ENCODE measurements at places on chromosomes 12 and 14.

GRCh38 chr14:55556929-55557623 lies 22.9 kb upstream of the KTN1 start:
- DNase-seq: peak; percentile 97

GRCh38 chr14:35242599-35243311 lies 49.4 kb upstream of the PSMA6 start:
- DNase-seq: no peak

DNA sequence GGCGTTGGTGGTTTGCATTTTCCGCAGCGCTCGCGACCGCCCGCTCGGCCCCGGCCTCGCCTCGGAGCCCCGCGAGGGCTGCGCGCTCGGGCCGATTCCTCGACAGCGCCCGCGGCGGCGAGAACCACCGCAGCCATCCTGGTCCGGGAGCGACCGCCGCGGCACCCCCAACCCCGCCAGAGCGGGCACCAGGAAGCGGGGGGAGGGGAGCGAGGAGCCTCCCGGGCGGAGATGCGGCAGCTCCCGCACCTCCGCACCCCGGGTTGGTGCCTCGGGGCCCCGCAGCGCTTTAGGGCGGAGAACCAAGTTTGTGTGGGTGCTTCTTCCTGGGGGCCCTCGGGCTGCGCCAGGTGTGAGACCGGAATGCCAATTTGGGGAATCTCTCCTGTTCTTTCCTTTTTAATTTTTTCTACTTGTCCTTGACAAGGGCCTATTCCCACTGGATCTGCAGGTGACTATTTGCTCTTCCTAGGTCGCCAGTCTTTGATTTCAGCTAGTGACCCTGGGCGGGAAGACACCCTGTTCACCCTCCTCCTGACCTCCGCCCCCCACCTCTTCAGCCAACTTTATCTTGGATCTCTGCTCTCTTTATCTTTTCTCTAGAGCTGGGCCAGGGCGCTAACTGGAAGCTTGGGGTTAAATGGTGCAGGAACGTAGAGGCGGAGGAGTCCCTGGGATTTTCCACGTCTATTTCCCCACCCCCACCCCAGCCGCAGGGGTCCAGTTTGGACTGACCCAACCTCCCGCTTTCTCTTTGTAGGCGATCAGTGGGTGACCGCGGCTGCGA lies at the start of gene SOCS2:
SOCS2 (plus strand) TSS at position 751 of the 787 bp plus-strand sequence. CDS start 223 bp downstream, outside the sequence.
- DNase-seq: peak; percentile 41

DNA sequence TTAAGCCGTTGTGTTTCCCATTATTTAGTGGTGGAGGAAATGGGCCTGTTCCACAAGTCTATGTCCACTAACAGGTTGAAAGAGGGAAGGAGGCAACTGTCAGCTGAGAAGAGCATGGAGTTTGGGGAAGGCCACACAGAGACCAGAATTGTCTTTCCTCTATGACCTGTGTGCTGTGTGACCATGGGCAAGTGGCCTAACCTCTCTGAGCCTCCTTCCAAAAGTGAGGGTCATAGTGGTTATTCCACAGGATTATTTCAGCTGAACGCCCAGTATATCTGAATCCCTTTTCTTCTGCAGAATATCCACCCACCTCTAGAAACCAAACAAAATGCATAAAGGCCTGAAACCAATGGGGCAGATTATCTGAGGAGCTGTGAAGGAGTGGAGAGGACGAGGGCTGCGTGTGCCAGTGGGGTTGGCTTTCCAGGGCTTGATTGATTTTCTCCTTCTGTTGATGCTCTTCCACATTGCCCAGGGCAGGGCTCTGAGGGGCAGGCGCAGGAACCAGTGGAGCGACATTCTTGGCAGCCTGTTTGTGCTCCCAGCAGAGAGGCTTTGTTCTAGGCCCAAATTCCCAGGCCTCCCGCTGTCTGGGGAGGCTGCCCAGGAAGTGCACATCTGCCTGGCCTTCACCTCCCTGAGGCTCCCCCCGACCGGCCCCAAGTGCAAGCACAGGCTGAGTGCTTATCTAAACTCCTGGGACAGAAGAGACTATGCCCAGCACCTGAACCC lies 452.7 kb downstream of the BCL11B start:
- DNase-seq: no peak

DNA sequence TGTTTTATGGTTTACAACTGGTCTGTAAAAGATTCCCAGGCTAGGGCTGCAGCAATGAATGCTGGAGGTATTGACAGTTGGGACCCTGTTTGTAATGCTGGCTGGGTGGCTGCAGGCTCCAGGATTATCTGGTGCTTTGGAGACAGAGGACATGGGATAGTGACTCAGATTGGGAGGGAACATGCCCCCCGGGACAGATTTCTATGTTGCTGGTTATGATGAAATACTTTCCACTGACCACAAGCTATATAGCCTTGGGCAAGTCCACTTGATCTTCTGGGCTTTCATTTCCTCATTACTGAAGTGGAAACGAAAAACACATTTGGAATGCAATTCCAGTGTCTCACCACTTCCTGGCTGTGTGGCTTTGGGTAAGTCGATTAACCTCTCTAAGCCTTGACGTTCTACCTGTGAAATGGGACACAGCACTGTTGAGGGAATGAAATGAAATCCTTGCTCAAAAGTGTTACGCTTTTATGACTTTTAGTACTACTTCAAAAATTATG lies 6.3 kb upstream of the TPCN1 start:
- no peak for DNase-seq

- DNase-seq: no peak
Measured at GRCh38 chr14:34078117-34078743, 127.4 kb upstream of the EGLN3 start.

All from renal pelvis (tissue), 12 donors.